ENCODE measurements at places on chromosomes 2 and 18. TPM values are rescaled to one million over a fixed set of nuclear protein-coding genes. Genes with fewer than 3 reads are reported as not detected.

GRCh38 chr2:74099271-74099670, 48.4 kb downstream of the BOLA3 start:
- DNase-seq: no peak

DNA sequence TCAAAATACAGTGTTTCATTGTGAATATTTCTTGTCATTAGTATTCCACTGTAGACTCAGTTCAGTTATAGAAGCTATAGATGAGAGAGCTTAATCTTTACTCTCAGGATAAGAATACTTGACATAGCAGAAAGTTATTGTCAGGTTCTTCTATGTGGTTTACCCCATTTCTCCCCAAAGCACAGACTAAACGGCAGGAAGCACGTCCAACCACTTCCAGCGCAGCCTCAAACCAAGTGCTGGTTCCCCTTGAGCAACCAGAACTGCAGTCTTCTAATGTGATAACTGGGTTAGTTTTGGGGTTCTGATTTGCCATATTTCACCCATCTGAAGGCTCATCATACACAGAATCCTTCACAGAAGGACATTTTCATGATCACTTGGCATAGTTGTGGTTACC, 324.7 kb downstream of the SLC8A1 start:
- no peak for DNase-seq

GRCh38 chr2:117618607-117619006, 195.9 kb upstream of the DDX18 start:
- DNase-seq: no peak

The ZNF521 gene
- total RNA-seq: 40.3 TPM

The NR4A2 gene
- 13.8 TPM for total RNA-seq
